Cardiac ventricle fibroblast (primary cell): ENCODE measurements at places on chromosomes 5 and 9. TPM values are rescaled to one million over a fixed set of nuclear protein-coding genes. Genes with fewer than 3 reads are reported as not detected.

GLDC gene
- total RNA-seq, result 0.64 and 1.3 TPM in 2 replicates

C9orf50 gene
- 0.12 TPM in 1 of 2 replicates, not detected in the other for total RNA-seq

SAXO1 gene
- total RNA-seq, result 0.20 and 3.6 TPM in 2 replicates

MXD3 gene
- total RNA-seq, result 10.5 and 16.7 TPM in 2 replicates

ABLIM3 gene
- 50.2 and 63.5 TPM in 2 replicates for total RNA-seq

INSL6 gene
- total RNA-seq, result not detected in 2 replicates

TMEM141 gene
- total RNA-seq, result 43.6 and 52.5 TPM in 2 replicates

ALAD gene
- total RNA-seq, result 21.7 and 25.5 TPM in 2 replicates

NKD2 gene
- total RNA-seq, result 13.9 and 20.2 TPM in 2 replicates

WDR31 gene
- 0.81 and 0.98 TPM in 2 replicates for total RNA-seq

DCAF10 gene
- total RNA-seq, result 14.6 and 34.6 TPM in 2 replicates

UBE2QL1 gene
- total RNA-seq, result not detected in 2 replicates

PTGR1 gene
- 92.3 and 111 TPM in 2 replicates for total RNA-seq

ENTREP1 gene
- 0.12 and 0.29 TPM in 2 replicates for total RNA-seq

CCNG1 gene
- 229 and 247 TPM in 2 replicates for total RNA-seq

ZNF879 gene
- total RNA-seq, result 1.2 and 1.4 TPM in 2 replicates

SLIT3 gene
- total RNA-seq, result 157 and 180 TPM in 2 replicates

LURAP1L gene
- 2.5 and 4.5 TPM in 2 replicates for total RNA-seq
